ENCODE measurements at places on chromosomes 5 and 9.

GRCh38 chr5:108989761-108990392, 242.2 kb downstream of the FER start:
- no peak for DNase-seq

GRCh38 chr5:150729859-150730258, 29.0 kb downstream of the DCTN4 start:
- no peak for DNase-seq

GRCh38 chr5:43040287-43041098, at the start of gene ANXA2R:
Gene ANXA2R (minus strand): TSS chr5:43040319. CDS start chr5:43040046, 273 bp downstream.
- no peak for DNase-seq

DNA sequence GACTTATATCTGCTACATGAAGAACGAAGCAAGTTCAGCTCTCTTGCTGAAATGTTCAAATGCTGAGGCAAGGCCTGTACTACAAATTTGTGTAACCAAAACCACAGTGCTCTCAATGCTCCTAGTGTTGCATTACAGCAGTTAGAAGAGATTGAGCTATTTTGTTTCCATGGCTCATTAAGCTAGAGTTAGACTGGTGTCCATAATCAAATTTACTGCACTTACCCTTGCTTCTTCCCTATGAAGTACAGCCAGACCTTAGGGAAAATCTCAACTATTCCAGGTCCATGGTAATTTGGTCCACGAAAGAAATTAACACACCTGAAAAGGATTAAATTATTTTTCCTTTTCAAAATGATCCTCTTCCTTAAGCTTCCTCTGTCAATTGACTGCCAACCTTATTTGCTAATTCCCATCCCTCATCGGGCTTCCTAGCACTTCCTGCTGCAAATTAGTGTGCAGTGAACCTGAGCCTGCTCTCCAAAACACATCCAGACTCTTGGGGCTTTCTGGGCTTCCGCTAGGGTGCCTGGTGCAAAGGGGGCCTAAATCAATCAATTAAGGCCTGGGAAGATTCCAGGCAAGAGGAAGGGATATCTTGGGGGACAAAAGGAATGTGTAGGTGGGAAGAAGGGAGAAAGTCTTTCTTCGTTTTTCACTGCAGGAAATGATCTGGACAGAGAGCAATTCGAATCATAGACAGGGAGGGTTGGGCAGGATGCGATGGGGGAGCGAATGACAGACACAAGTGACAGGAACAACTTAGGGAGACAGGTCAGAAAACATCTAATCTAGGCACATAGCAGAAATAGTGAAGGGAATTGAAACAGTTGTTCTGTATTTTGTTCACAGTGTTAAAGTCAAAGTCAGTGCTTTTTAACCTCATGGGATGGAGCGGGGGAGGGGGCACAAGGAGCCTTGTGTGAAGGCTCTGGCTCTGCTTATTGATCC, 542.4 kb downstream of the RAB3C start:
- DNase-seq = no peak

GRCh38 chr5:168660691-168661090, 81.5 kb upstream of the PANK3 start:
- no peak for DNase-seq

- DNase-seq = no peak
Measured at GRCh38 chr9:92949266-92949982, 2.1 kb downstream of the FGD3 start.

- DNase-seq = no peak
Measured at GRCh38 chr5:135606431-135606830, 27.6 kb upstream of the CXCL14 start.

DNA sequence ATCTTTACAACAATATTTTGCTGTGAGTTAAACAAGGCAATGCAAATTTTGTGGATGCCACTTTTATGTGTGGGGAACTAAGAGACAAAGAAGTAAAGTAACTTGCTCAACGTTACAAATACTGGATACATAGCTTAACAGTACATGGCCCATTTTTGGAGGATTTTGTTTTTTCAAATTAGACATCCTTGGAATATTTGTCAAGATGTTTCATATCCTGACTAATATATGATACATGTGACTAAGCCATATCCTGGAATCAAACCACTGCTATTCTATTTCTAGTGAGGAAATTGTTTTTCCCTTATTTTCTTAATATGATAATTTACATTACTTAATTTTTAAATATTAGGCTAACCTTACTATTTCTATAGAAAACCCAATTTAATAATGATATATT, 529.8 kb downstream of the DMRTA1 start:
- DNase-seq = no peak
